NCI-H1048 (cell line): ENCODE measurements at places on chromosomes 1 and 21.

GRCh38 chr1:209802780-209803152 lies 3.2 kb downstream of the IRF6 start:
- no peak for DNase-seq

DNA sequence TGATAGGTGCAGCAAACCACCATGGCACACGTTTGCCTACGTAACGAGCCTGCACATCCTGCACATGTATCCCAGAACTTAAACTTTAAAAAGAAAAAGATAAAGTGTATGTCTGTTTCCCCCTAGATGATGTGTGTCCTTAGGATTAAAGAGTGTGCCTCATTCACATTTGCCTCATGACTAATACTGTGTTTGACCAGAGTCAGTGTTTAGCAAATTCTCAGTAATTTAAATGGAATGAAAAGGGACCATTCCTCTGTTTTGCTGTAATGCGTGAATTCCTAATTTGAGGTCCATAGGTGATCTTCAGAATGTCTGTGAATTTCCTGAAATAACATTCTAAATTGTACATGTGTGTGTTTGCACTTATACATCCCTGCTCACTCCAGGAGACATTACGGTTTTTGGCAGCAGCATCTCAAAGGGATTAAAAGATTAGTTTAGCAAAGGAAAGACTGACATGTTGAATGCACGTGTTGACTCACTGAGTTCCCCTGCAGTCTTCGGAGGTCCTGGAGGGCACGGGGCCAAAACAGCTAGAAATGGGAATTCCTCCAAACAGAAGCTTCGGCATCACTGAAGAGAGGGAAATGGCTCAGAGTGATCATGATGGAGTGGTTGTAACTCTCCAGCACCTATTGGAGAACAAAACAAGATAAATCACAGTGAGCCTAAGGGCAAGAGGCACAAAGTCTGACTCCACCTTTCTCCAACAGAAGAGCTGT lies 19.1 kb upstream of the SLC35F3 start:
- DNase-seq = no peak

DNA sequence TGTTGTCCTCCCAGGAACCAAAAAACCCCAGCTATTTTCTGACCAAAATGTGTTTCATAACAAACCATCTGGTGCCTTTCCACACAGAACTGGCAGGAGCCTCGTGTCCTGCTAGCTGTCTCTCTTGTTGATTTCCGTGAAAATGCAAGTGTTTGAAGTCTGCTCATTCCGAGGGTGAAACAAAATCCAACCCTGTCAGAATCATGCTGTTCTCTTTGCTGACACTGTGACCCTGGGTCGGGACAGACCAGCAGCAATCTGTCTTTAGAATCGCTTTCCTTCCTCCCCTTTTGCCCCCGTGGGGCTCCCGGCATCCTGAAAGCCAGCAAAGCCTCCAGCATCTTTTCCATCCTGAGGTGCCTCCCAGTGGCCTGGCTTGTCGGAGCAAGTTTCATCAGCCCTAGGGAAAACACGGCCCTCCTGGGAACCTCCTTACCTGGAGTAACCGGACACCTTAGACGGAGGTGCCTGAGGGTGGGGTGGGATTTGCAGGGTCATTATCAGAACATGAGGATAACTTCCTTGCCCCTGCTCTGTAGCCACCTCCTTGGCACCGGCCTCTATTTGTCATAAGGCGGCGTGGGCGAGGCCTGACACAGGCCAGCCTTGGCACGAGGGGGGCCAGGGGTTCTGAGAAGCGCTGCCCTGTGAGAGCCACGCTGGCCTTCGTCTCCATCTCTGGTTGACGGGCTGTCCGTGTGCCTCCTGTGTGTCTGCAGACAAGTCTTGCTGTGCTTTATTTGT lies 24.9 kb downstream of the LDLRAP1 start:
- no peak for DNase-seq

GRCh38 chr1:208967334-208967733 lies 616.2 kb upstream of the CAMK1G start:
- no peak for DNase-seq

- DNase-seq = no peak
These were observed 49.3 kb downstream of the CDC42BPA start for GRCh38 chr1:227268943-227269342.
